ENCODE measurements at places on chromosomes 1 and 21.

DNA sequence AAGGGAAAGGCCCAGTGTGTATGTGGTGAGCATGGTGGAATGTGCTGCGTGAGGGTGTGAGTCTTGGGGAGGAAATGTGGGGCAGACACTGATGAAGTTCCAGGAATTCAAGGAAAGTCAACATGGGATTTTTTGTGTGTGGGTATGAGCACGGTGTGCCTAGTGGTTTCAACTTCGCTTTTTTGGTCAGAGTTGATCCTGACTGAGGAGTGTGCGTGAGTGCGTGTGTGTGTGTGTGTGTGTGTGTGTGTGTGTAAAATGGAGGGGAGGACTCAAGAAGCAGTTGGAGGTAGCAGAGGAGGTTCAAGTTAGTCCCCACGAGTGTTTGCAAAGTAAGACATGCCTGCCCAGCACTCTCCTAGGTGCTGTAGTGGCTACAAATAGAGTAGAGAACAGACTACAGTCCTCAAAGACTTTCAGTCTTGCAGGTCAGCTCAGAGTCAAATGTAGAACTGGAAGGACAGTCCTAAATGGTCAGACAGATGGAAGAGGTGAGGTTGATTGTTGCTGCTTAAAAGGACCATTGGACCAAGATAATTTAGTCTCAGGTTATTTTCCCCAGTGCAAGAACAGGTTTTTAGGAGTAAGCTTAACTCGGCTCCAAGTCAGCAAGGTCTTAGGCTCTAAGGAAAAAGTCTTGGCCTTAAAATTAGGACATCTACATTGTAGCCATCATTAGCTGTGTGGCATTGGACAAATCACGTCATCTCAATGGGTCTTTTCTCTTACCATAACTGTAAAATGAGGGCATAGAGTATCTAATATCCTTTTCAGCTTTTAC, 25.0 kb downstream of the SLAMF1 start:
- no peak for DNase-seq

GRCh38 chr1:150970808-150971582, 3.6 kb downstream of the CERS2 start:
- no peak for DNase-seq

DNA sequence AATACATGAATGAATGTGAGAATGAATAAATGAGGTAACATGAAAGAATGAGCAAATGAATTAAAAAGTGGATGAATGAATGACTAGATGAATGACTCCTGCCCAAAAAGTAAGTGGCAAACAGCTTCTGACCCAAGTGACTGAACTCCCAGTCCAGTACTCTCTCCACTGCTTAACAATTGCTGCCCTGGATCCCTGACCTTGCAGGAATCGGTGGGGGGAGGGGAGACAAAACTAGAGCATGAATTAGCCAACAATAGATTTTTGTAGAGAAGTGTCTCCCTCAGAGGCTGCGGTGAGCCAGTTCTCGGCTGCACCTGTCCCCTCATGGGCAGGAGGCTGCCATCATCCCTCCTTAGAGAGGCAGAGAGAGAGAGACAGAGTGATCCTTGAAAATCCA, 5.9 kb upstream of the GRIK3 start:
- no peak for DNase-seq

DNA sequence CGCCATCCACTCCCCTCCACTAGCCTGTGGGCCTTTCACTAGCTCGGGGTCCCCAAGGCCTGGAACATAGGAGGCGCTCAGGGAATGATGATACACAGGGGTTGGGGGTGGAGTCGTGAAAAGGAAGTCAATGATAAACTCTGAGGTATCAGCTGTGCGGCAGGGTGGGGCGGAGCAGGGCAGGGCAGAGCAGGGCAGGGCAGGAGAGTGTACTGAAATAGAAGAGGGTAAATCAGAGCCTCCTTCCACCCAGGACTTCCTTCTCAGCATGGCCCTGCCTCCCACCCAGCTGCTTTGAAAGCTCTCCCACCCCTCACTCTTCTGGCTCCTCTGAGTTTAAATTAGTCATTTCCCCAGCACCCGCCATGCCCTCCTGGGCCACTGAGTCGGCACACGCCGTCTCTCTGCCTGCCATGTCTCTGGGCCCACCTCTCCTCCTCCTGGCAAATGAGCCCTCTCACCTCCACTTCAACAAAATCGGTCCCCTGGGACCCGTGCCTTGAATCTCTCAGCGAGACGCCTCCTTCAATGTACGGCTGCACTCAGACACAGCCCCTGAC, 16.9 kb downstream of the CAPZB start:
- peak; percentile 49 for DNase-seq

DNA sequence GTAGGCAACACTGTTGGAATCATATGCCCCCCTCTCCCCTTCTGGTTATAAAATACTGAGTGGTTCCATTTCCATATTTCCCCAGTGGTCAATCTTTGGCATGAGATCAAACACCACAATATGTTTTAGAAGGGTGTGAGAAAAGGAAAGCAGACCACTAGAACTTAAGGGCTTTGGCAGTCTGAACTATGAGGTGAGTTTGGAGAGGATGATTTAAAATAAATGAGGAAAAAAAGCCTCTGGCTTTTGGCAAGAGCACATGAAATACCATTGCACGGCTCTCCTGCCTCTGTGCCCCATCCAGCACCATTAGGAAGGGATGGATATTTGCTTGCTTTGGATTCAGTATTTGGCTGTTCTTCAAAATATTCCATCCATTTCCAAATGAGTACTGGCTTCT, 339.5 kb upstream of the C1orf87 start:
- DNase-seq, result no peak

DNA sequence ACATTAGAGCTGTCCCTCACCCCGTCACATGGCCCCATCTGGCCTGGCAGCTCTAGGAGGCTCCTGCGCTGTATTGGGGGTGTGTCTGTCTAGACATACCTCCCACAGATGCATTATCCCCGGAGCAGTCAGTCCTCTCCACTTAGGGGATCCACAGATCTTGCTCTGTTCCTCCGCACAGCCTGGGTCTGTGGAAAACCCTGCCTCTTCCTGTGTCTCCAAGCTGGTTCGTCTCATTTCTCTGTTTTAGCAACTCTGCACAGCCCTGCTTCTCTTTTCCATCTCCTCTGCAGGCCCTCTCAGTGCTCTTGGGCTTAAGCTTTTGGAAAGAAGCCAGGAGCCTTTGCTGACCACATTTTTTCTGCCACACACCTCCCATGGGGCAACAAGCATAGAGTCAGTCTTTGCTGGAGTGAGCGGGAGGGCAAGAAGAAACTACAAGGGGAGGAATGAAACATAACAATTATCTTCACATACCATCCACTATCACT, 241.5 kb downstream of the FOXD2 start:
- DNase-seq, result no peak

DNA sequence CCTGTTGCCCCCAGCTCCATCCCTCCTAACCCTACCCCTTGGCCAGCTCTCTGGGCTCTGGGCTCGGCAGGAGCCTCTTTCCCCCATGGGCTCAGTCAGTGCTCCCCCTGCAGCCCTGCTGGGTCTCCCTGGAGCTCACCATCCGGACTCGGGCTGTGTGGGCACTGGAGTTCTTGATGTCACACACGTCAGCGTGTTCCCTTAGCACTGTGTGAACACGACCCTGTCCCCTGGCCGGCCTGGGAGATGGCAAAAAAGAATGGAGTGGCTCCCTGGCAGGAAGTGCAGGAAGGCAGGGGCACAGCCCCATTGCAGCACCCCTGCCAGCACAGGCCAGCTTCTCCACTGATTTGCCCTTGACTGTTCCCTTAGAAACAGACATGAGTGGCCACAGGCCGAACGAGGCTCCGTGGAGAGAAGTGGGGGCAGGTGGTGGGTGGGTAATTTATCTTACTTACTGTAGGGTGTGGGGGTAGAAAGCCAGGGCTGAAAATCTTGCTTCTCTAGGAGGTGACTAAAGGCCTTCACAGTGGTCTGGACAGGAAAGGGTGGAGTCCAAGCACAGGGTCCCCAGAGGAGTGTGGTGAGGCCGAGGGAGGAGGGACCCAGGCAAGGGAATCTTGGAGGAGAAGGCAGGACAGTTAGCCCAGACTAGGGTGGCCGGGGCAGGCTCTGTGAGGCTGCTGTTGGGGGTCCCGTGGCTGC, 381.7 kb upstream of the VAMP3 start:
- DNase-seq, result no peak

- DNase-seq, result no peak
These were observed 14.7 kb upstream of the COL6A1 start for GRCh38 chr21:45966791-45967394.

- DNase-seq, result no peak
These were observed at the start of gene SFN for GRCh38 chr1:26862781-26863684. SFN (plus strand) TSS chr1:26863149; CDS start chr1:26863213, 64 bp downstream.

DNA sequence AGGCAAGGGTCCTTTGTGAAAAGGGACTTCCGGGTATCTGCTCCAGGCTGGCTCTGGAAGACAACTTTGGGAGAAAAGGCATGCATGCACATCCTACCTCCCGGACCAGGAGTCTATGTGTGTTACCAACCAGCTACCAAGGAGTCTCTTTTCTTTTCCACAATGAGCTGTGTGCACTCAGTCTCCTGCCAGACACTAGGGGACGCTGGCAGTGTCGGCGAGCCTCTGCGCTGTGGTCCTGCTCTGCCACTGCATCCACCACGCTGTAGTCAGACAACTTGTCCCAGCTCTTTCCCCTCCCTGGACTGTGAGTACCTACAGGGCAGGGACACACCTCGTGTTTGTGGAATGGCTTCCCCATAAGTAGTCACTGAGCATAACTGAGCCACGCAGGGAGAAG, 5.1 kb upstream of the SSR2 start:
- no peak for DNase-seq

- no peak for DNase-seq
These were observed 953 bp upstream of the KPRP start for GRCh38 chr1:152756872-152757271.

GRCh38 chr1:29197993-29198392, 16.3 kb upstream of the SRSF4 start:
- no peak for DNase-seq

- no peak for DNase-seq
These were observed 168.5 kb upstream of the RUNX1 start for GRCh38 chr21:35217504-35218060.

- DNase-seq, result no peak
These were observed 147.7 kb downstream of the FAF1 start for GRCh38 chr1:50812346-50812745.

- DNase-seq, result no peak
These were observed 113.7 kb upstream of the IFFO2 start for GRCh38 chr1:19070197-19070651.

DNA sequence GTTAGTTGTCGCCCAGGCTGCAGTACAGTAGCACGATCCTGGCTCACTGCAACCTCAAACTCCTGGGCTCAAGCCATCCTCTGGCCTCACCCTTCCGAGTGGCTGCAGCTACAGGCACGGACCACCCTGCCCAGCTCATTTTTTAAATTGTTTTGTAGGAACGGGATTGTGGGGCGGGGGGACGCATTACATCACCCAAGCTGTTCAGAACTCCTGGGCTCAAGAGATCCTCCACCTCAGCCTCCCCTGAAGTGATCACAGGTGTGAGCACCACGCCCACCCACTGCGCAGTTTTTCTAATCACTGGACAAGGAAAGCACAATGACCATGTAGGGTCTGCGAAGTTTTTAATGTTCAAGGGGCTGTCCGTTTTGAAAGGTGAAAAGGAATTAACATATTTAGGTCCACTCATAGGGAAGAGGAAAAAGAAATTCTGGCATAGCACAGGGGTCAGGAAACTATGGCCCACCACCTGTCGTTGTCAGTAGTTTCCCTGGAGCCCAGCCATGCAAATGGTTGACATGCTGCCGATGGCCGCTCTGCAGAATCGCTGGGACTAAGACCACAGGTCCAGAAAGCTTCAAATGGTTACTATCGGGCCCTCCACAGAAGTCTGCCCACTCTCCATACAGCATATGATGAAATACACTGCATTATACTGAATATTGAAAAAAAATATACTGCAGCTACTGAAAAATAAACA, 26.0 kb downstream of the SETD4 start:
- no peak for DNase-seq

DNA sequence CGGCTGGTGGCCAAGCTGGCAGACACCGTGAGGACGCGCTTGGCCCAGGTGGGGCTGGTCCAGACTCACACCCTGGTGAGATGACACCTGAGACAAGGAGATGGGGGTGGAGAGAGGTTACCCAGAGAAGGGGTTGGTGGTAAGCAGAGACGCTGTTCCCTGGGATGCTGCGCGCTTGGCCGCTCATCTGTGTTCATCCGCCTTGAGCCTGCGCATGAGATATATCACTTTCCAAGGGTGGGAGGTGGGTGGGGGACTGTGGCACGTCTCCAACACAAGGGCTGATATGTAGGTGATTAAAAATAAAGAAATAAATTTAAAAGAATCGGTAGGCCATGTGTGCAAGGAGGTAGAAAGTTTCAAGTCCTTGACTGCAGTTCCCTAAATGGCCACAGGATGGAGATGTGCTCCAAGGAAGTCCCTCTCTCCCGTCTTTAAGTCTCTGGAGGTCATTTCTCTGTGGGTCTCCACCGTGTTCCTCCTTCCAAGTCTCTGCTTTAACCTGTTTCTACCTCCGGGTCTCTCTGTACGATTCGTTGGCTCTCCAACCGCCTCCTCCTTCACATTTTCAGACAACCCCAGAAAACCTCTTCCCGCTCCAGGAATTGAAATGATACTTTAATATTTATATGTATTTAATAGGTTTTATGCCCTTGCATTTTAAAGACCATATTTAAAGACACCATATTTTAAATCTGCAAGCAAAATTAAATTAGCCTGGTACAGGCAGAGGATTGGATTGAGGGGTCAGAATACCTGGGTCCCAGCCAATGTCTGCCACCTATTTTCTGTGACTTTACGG, 4.5 kb downstream of the TTC24 start:
- peak; percentile 16 for DNase-seq

GRCh38 chr1:29354511-29355098, 118.3 kb downstream of the PTPRU start:
- DNase-seq, result no peak

DNA sequence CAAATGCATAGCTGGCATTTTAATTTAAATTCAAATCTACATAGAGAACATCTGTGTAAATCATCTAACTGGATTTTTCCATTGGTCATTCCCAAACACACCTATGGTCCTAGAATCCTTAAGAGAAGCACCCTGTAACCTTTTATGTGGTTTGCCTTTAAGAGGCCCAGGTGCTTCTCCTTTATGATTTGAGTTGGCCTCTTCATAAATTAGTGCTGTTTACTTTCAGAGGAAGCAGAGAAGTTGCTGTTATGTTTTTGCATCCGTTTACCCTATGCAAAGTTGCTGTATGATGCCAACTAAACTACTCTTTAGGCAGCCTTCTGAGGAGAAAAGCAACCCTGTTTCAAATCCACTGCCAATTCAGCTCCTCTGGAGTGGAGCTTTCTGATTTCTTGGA, 193.8 kb downstream of the HS2ST1 start:
- no peak for DNase-seq

- DNase-seq, result peak; percentile 64
These were observed at the start of gene SHISAL2A for GRCh38 chr1:52632732-52633290. SHISAL2A (plus strand) TSS chr1:52633168; CDS start chr1:52633494, 326 bp downstream.

- DNase-seq, result no peak
These were observed 37.9 kb upstream of the PTPRF start for GRCh38 chr1:43492826-43493225.

DNA sequence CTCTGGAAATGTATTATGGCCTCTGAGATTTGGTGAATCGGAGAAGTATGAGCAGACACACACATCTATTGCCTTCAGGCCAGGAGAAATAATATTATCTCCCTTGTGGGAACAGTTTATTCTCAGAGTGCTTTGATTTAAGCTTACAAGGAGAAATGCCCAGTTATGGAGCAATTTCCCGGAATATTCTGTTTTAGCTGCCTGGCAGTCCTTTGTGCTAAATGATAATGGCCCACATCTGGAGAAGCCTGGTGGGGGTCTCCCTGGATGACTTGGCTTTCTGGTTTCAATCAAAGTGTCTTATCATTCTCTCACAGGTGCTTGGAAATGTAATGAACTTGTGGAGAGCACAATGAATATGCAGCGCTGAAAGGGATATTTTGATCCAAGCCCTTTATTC, 389.6 kb upstream of the USP24 start:
- no peak for DNase-seq
